ENCODE measurements at places on chromosomes 6 and 20.

DNA sequence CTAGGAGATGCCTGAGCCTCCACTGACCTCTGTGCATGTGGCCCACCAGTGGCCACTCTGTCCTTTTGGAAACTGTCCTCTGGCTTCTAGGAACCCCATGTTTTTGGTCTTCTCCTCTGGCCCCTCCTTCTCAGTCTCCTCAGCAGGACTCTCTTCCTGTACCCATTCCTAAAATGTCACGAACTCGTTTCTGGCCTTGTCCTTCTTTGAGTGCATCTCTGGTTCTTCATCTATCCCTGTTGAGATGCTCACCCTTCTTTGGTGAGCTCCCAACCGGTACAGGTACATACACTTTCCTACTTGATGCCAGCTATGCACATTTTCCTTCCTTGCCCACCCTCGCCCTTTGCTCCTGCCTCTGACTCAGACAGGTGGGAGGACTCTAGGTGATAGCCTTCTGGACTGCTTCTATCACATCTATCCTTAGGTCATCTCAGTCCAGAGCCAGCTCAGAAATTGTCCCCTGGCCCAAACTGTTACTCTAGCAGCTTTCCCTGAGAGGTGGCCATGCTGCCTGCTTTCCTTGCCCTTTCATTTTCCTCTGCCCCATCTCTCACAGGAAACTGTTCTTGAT is 14.8 kb upstream of the NNAT start:
- DNase-seq = no peak

DNA sequence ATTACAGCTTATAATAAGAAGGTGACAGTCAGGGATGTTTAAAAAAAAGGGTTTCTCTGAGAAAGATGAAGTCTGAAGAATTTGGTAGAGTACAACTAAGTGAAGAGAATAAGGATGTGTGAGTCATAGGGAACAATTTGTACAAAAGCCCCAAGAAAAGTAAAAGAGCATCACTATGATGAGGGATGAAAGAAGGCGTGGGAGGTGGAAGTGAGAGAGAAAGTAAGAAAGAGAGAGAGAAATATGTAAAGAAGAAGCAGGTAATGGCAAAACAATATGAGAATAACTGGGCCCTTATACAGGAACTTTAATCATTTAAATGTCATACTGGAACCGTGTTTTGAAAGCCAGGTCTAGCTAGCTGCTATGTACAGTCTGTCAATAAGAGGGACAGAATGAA is 179.4 kb downstream of the ASCC3 start:
- no peak for DNase-seq

DNA sequence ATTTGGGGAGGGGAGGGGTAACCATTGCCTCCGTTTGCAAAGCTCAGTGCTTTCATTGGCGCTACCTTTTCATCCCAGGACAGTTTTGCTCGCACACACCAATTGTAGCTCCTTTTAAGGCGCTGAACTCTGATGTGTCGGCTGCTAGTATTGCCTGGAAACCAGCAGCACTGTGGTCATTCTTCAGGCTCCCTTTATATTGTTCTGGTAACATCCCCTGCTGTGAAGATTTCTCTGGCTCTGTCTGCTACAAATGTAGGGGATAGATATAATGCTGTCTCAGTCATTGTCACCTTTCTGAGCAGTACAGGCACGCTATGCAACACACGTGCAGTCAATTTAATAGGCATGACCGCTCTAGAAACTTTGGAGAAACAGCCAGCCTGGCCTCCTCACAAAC is 172.9 kb upstream of the SASH1 start:
- DNase-seq = no peak

DNA sequence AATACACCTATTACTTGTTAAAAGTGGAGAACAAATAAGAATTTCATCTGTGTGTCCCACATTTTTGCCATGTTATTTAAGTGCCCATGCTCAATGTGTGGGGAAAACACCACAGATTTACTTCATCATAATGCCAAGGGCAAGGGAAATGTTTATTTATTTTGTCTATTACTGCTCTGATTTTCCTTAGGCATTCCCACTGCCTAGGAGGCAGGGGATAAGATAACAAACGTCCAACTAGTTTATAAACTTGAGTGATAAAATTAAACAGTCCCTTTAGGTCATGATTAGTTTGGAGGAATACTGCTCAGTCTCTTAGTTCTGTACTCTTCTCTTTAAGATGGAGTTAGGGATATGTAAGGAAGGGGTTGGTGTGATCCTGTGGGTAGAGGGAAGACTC is 598.4 kb upstream of the MARCKS start:
- DNase-seq = no peak

DNA sequence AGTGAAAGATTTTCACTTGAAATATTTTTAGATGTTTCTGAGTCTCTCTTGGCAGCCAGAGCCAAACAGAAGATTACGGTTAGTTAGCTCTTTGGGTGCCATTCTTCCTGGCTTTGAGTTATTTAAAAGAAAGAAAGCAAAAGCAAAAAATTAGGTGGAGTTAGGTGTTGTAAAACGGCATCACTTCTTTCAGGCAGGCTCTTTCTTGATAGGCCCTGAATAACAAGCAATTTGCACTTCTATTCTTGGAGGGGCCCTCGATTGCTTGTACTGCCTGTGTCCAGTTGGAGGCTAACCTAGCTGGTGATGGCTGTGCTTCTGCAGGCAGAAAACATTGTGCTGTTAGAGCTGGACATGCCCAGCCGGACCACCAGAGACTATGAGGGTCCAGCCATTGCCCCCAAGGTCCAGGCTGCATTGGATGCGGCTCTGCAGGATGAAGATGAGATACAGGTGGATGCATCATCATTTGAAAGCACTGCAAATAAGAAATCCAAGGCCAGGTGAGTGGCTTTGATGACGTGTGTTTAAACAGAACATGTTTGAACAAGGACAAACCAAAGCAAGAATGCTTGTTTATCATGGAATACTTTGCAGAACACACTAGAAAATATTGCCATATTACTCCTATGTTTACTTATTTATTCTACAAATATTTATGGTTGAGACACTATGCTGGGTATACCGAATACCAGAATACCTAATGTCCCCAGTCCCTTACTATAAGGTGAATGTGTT is 28.1 kb upstream of the ASXL1 start:
- DNase-seq = no peak

DNA sequence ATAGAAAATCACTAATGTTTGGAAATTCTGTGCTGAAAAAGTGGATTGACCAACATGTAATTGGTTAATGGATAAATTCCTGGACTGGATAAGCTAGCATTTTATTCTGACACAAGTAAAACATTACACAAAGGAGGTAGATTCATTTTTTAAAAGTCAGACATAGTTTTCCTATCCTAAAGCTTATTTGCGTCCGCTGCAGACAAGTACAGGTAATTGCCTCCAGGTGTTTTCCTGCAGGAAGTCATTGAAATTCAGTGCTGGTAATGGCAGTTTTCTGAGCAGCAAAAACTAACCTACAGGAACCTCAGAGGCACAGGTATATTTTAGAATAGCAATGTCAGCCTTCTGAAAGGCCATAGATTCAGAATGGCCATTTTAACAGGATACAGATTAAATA is 20.0 kb upstream of the HIVEP1 start:
- no peak for DNase-seq

DNA sequence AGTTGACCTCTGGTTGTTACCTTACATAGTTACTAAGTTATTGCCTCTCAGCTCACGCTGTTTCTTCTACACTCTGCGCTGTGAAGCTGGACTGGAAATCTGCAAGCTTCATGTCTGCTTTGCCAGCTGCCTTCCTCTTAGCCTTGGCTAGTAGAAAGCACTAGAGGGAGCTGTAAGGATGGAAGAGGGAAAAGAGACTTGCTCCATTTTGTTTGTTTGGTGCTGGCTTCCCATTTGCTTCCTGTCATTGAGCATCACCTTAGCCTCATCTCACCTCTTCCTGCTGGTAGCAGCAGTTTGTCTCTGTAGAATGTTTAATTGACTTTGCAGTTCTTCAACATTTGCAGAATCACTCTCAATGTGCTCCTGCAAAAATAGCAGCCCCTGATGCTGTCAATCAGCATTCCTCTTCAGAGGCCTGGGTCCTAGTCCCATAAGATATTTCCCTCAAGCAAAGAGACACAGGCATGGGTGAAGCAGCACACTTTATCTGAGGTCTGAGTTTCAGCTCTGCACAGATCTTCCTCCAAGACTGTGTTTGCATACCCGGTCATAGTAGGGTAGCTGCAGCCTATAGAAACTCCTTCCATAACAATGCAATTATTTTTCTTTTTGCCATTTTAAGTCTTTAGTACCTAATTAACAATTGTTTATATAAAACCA is 302.2 kb upstream of the EPHA7 start:
- no peak for DNase-seq

- DNase-seq = no peak
These were observed 62.5 kb downstream of the METTL24 start for GRCh38 chr6:110295451-110296165.

DNA sequence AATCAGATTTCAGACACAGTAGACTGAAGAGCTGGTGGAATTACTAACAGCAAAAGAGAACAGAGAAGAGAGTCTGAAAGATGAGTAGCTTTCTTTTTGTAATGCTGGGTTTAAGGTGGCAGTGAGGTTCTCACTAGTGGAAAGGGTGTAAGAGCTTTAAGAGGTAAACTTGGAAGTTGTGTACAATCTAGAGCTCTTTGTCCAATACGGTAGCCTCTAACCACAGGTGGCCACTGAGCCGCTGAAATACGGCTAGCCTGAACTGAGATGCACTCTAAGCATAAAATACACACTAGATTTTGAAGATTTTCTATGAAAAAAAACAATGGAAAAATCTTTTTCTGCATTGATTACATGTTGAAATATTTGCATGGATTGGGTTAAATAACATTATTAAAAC is 4.0 kb downstream of the ELOVL2 start:
- no peak for DNase-seq

DNA sequence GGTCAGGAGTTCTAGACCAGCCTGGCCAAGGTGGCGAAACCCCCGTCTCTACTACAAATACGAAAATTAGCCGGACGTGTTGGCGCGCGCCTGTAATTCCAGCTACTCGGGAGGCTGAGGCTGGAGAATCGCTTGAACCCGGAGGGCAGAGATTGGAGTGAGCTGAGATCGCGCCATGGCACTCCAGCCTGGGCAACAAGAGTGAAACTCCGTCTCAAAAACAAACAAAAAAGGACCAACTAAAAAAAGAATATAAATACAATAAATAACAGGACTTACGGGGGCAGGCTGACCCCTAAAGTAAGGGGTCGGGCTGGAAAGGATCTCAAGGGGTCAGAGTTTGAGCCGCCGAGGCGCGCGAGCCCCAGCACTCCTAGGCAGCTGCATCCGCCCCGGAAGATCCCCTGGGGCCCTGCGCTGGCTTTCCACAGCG is 509 bp upstream of the TPD52L2 start:
- no peak for DNase-seq

- no peak for DNase-seq
These were observed 225.0 kb upstream of the TENT5A start for GRCh38 chr6:81977486-81977885.

- DNase-seq = no peak
These were observed 2.3 kb downstream of the SAMD10 start for GRCh38 chr20:63976980-63977738.

GRCh38 chr20:64223526-64224067 is 32.0 kb upstream of the PCMTD2 start:
- peak; percentile 10 for DNase-seq

DNA sequence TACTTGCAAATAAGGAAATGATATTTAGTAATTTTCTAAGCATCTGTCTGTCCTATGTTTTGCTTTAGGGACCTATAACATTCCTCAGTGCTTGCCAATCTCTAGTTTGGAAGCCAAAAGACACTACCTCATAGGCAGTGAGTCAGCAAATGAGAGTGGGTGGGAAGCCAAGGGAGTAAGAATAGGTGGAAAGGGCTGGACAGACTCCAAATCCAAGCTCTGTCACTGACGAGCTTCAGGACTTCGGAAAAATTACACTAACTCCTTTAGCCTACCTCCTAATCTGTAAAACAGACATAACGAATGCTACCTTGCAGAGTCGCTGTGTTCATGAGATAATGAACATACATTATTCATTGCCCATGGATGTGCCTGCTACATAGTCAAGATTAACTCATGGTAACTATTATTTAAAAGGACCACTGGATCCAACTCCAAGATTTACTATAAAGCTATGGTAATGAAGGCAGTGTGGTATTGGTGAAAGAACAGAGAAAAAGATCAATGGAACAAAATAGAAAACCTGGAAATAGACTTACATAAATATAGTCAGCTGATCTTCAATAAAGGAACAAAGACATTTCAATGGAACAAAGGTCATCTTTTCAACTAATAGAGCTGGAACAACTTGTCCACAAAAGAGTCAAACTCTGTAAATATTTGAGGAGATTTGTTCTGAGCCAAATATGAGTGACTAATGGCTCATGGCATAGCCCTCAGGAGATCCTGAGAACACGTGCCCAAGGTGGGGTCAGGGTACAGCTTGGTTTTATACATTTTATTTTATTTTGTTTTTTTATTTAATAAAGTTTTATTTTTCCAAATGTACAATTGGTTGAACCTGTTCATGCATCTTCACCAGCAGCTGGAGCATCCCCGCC is 64.1 kb downstream of the FAM50B start:
- DNase-seq = peak; percentile 90

GRCh38 chr20:39019805-39020325 is 57.7 kb downstream of the DHX35 start:
- no peak for DNase-seq

DNA sequence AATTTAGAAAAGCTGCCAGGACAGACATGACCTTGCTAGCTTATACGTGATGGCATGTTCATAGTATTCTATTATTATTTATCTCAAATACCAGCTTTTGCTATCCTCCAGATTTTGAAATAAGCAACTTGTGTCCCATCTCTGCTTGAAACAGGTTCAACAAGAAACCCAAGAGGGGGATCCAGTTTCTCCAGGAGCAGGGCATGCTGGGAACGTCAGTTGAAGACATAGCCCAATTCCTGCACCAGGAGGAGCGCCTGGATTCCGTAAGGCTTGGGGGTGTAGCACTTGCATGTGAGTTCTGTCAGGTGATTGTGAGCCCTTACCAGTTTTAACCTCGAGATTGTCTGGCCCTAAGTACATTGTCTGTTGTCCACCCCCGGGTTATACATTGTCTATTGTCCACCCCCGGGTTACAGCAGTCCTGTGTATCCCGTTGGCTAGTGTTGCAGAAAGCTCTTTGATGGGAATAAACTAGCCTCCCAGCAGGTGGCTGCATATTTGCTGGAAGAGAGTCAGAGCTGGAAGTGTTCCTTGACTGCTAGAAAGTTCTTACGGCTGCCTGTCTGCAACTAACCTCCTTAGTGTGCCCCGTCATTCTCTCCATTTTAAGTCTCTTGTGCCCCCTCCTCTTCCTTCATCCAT is 61.4 kb upstream of the CSE1L start:
- no peak for DNase-seq

- no peak for DNase-seq
These were observed 15.8 kb upstream of the RNF182 start for GRCh38 chr6:13908955-13909381.

DNA sequence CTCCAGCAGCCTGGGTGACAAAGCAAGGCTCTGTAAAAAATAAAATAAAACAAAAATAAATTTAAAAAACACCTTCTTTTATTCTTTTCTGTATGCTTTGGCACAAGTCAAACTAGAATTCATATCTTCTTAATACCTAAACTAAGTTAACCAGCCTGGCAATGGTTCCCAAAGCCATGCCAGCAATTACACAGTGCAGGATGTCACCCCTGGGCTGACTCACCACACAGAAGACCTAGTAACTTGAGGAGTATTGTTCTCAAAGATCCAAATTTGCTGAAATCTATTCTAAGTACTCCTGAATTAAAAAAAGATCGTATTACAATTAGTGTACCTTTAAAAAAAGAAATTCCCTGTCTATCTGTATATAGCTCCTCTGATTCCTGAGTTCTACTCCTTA is 162.7 kb upstream of the SGK1 start:
- no peak for DNase-seq
